CD4-positive, alpha-beta T cell treated with Interferon gamma for 1 hour (primary cell): ENCODE measurements at places on chromosomes 7 and 10.

GRCh38 chr10:19819419-19820033 is 3.3 kb downstream of the PLXDC2 start:
- DNase-seq: no peak

DNA sequence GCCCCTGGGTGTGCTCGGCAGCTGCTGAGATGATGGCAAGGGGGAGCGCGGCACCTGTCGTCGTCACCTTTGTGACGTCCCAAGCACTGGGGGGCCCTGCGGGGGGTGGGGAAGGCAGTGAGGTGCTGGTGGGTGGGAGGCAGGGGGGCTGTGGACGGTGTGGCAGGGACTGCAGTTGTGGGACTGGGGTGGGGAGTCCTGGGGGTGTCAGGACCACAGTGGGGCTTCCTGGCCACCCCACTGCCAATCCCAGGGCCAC is 82.2 kb downstream of the DNAJB6 start:
- no peak for DNase-seq

DNA sequence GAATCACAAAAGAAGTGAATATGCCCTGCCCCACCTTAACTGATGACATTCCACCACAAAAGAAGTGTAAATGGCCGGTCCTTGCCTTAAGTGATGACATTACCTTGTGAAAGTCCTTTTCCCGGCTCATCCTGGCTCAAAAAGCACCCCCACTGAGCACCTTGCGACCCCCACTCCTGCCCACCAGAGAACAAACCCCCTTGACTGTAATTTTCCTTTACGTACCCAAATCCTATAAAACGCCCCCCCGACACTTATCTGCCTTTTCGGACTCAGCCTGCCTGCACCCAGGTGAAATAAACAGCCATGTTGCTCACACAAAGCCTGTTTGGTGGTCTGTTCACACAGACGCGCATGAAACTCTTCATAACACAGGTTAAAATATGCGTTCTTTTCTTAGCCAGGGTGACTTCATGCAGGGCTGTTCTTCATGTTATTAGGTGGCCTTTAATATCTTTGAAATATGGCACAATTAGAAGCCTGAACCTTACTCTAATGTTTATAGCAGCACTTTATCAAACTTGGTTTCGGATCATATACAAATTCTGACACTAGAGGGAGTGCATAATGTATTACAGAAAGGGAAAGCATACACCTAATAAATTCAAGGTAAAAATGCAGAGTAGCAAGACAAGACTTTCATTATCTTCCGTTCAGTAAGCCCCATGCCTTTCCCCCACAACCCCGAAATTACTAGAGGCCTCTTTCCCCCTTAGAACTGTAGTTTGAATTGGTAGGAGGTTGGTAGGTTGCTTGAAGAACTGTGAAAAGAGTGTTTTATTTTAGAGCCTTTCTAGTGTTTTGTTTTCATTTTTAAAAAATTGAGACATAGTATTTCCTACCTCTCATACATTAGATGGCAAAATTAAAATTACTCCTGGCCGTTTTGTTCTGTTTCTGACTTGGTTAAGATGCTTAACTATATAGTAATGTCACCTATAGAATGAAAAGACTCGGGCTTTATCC is 117.9 kb downstream of the NPY start:
- DNase-seq: no peak

- DNase-seq: no peak
Observed at GRCh38 chr10:79188154-79188965, 119.6 kb downstream of the ZMIZ1 start.

- DNase-seq: no peak
Observed at GRCh38 chr7:80039251-80039884, 95.3 kb upstream of the GNAI1 start.

DNA sequence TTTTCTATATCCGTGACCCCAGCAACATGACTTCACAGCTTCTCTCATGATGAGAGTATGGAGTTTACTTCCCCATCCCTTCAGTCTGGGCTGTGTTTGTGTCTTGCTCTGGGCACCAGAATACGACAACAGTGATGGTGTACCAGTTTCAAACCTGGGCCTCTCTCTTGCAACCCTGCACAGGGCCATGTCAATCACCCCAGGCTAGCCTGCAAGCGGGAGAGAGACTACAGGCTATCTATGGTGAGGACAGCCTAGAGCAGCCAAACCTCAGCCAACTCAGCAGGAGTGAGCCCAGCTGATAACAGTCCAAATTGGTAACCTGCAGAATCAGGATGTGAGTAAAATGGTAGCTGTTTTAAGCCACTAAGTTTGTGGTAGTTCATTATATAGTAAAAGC is 235.8 kb downstream of the CHCHD3 start:
- no peak for DNase-seq

- no peak for DNase-seq
Observed at GRCh38 chr10:5668429-5668828, 2.0 kb upstream of the ASB13 start.

DNA sequence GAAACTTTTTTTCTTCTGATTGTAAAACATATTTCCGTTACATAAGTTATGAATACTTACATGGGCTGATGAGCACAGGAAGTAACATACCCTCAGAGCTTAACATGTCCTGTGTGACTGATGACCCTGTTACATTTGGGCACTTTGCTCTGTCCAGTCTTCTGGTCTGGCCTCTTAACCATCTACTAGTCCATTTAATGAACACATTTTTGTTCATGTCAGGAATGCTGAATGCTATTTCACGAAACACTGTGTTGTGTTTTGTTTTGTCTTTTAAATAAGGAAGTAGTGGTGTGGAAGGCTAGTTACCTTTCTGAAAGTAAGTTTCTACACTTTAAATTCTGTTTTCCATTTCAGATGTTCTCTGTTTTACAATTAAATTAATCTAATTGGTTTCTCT is 77.7 kb downstream of the RBM33 start:
- DNase-seq: no peak

DNA sequence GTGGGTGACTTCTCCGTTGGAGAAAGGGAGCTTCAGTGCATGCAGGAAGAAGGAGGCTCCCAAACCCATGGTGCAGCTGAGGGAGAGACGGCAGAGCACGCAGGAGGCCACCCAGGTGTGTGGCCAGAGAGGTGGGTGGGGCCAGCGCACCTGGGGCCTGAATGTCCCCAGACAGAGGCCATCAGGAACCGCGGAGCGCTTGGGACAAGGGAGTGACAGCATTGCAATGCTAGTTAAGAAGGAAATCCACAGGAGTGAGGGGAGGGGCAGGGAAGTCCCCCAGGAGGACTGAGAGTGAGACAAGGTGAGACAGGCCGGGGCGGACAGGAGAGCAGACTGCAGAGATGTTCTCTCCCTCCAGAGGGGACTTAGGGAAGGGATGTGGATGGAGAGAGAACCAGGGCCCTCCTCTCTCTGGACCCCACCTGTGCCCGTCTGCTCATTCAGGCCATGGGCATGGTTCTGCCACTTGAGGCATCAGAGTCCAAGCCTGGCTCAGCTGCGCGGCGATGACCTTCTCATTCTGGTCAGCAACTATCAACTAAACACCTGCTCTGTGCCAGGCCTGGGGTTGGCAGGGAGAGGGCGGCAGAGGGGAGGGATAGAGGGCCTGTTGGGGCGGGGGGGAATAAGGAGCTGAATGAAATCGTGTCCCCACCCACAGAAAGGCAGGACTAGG is 69.4 kb upstream of the COL13A1 start:
- DNase-seq: no peak

DNA sequence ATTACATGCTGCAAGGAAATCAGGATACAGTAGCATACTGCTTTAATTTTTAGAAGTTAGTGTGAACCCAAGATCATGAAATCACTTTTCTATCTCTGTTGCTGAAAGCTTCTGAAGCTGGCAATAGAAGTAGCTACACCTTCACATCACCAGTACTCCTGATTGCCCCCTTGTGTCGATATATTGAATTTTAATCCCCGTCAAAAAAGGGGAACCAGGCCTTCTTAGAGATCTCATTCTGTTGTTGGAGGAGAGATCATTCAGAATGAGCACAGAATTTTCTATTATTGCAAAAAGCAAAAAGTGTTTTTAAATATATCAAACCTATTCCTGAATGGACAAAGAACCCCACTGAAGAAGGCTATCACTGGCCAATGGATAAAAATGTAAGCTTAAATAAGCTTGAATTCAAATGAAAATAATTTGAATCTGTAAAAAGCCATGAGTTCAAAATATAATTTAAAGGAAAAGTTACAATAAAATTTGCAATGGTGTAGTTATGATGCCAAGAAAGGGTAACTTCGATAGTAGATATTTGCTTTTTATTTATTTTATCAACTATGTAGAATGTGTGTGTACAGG is 39.7 kb upstream of the TEX47 start:
- DNase-seq: no peak

- no peak for DNase-seq
Observed at GRCh38 chr7:12612622-12613021, 42.1 kb downstream of the SCIN start.

GRCh38 chr7:19464241-19464640 is 244.6 kb downstream of the POLR1F start:
- DNase-seq: no peak

DNA sequence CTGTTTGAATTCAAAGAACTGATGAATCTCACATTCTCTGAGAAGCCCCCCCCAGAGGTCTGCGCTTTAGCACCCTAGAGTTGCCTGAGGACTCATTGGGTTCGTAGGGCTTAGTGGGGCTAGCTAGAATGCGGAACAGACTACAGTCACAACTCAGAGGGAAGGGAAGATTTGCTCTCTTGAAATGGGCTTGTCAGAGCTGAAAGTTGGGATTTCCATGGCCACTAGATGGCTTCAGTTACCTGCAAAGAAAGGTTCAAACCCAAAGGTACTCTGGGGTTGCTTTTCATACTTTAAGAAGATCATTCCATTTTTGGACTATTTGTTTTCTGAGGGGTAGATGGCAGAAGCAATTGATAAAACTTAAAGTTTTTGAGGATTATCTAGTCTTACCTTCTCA is 205.0 kb downstream of the BBS9 start:
- no peak for DNase-seq

DNA sequence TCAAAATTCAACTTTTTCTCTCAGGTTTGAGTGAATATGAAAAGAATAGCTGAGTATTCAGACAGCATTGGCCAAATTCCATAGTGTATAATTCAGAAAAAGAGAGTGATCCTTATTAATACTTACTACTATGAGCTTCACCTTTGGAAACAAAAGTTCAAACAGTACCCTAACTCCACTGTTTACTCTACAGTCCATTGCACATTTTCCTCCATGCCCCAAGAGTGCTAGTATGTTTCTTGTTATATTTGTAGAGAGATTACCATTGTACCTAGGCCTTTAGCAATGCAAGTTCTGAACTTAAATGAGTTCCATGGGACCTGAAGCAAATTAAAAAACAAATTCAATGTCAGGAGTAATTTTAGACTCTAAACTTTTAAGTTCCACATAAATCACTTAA is 48.1 kb downstream of the MAGI2 start:
- no peak for DNase-seq

DNA sequence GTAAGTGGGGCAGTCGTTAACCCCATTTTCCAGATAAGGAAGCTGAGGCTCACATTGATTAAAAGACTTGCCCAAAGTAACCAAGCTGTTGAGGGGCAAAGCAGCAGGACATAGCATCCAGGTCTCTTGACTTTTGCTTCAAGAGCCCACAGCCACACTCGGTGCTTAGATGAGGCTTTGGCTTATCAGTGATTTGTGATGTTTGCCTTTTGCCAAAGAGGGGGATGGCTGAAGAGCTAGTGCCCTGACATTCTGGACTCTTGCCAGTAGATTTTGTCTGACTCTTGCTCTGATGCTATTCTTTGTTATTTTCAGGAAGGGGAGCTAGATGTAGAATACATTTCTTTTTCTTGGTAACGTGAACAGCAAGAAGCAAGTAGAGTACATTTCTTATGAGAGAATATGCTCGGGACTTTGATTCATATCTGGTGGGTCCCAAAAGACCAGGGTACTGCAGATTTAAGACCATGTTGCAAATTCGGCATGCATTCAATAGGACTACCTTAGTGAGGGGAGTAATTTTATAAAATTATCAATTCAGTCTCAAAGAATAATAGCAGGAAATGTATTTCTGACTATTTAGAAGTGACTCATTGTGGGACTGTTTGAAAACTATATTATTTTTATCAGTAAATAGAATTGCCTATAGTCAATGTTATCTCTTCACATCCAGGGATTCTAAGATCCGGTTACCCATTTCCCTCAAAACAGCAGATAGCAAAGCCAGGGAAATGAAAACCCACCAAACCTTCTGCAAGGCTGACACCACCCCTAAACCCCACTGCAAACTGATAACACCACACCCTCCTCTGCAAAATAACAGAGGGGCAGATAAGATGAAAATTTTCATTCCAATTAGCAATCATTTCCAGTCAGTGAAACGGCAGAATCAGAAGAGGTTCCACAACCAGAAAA is 180.0 kb upstream of the BMPER start:
- no peak for DNase-seq

GRCh38 chr7:92095380-92095779 is 38.9 kb downstream of the CYP51A1 start:
- no peak for DNase-seq

- DNase-seq: no peak
Observed at GRCh38 chr7:149171892-149172533, 23.3 kb upstream of the ZNF282 start.

DNA sequence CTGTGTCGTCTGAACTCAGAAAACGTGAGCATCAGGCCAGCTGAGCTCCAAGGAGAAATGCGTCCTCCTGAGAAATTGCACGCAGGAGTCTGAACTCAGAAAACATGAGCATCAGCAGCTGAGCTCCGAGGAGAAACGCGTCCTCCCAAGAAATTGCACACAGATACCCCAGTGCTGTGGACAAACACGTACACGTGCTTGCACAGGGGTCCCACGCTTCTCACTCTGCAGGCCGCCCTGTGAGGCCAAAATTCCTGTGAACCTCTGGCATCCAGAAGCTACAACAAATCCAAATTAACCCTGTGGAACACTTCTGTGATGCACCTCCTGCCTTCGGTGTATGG is 133.8 kb downstream of the WDR37 start:
- DNase-seq: no peak

DNA sequence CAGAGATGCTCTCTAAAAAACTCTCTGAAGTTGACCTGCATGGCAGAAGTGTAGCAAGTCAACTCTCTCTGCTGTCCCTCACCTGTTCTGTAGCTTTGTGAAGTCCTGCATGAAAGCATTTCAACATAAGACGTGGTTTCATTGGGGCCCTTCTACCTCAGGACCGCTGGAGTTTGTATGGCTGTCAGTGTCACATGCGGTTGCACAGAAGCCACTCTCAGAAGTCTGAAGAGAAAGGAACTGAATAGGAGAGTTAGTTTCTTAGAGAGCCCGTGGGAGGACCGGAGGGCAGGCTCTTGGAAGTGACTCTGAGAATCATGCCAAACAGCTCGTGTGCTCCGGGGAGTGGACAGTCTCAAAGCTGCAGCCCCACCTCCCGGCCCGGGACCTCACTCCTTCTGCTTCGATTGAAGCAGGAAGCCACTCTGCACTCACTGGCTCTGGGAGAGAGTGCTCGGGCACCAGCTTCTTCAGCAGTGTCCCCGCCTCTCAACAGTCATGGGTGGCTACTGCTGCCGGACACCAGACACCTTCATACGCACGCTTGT is 486.7 kb downstream of the SDK1 start:
- no peak for DNase-seq

GRCh38 chr7:110759069-110759468 is 331.9 kb upstream of the LRRN3 start:
- no peak for DNase-seq
